ENCODE measurements at places on chromosomes 13 and 19.

GRCh38 chr13:110294146-110294545, 12.8 kb downstream of the COL4A1 start:
- ATAC-seq, result no peak

- no peak for ATAC-seq
Observed at GRCh38 chr19:34806976-34807860, 34.2 kb upstream of the ZNF599 start.

- ATAC-seq, result no peak
Observed at GRCh38 chr13:87259479-87260083, 411.6 kb upstream of the SLITRK5 start.

DNA sequence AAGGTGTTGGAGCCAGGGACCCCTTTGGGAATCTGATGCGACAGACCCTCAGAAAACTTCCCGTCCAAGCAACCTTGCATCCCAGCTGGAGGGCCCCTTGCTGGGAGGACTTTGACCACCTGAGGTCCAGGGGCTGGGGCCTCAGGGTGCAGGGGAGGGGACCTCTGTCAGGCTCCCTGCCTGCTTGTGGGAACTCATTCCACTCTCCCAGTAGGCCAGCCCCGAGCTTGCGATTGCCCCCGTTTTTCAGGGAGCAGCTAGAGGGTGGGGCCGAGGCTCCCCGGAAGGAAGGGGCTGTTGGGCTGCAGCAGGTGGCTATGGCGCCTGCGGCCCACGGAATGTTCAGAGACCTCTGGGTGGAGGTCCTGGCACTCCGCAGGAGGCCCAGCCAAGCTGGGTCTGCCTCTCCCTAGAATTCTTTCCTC, 2.8 kb downstream of the GNA11 start:
- ATAC-seq, result no peak

GRCh38 chr13:68125087-68125480, 894.9 kb upstream of the PCDH9 start:
- no peak for ATAC-seq

DNA sequence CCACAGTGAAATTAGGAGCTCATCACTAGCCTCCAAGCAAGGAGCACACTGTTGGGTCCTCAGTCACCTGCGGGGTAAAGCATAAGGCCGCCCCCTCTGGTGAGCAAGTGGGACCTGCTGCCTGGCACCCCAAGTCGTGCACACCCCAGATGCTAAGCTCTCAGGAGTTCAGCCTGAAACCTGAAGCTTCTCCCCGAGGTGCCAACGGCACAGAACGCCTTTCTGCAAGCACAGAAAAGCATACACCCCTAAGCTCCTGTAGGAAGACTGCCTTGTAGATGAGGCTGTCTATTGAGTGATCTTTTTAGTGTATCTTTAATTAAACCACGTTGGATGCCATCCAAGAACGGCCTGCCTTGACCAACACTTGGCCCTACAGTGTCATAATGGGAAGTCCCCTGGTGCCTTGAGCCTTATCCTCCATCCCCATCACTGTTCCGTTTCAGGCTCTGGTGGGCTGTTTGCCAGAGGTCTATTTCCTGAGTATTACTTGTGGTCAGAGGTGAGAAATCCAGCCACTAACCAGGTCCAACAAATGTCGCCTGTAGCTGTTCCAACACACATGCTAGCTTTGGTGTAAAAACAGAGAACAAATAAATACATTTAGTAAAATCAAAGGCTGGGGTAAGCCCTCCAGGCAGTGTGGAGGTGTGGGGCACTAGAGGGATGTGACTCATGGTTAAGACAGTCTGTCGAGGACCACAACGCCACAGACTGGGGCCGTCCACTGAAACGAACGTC, 44.8 kb downstream of the C13orf42 start:
- no peak for ATAC-seq
